ENCODE measurements at places on chromosomes 1 and 21.

DNA sequence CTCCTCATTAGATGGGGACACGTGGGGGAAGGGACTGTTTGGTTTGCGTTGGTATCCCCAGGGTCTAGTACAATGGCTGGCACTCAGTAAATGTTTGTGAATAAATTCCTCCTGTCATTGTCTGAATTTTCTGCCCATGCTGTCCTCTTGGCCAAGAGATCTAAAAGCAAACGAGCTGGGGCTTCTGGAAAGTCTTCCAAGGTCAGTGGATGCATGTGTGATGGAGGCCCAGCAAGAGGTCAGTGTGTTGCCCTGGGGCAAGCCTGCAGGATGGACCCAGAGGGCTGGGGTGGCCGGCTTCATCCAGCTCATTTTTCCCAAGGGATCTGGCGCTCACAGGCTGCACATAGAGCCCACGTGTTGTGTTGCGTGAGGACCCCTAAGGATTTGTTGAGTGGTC lies 30.0 kb upstream of the JUN start:
- DNase-seq = no peak

DNA sequence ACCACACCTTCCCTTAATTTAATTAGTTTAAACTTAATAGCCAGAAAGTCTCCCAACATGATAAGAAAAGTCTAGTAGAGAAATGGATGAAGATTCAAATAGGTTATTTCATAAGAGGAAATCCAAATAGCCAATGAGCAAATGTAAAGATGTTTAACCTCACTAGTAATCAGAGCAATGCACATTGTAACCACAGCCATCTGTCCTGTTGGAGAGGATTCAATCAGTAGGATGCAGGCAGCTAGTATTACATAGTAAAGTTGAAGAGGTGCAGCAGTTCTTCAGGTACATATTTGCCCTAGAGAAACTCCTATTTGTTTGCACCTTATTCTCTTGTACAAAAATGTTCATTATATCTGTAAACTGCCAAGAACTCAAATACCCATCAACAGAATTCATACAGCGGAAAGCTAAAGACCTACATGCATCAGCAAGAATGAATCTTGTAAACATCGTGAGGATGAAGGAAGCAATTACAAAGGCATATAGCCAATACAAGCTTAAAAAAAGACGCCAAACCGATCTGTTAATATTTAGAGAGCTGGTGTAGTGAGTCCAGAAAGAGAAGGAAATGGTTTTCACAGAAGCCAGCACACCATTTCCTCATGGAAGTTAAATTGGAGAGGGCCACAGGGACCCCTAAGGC lies 27.9 kb downstream of the DIP2A start:
- DNase-seq = no peak

DNA sequence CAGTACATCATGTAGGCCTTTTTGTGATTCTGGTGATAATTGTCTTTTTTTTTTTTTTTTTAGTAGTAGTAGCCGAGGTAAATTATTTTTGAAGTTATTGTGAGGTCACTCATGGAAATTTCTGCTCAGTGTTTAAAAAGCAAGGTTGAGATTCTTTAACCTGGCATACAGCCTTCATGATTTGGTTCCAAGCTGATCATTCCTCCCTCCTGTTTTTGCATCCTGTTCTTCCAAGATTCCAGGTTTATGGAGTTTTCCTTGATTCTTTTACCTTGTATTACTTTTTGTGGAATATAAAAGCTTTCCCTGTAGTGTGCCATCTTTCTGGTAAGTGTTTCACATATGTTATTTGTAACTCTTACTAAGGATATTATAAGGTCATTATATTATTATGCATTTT lies 9.1 kb downstream of the ZFYVE9 start:
- DNase-seq = no peak

GRCh38 chr1:118934706-118935105 lies 53.4 kb downstream of the TBX15 start:
- DNase-seq = no peak

DNA sequence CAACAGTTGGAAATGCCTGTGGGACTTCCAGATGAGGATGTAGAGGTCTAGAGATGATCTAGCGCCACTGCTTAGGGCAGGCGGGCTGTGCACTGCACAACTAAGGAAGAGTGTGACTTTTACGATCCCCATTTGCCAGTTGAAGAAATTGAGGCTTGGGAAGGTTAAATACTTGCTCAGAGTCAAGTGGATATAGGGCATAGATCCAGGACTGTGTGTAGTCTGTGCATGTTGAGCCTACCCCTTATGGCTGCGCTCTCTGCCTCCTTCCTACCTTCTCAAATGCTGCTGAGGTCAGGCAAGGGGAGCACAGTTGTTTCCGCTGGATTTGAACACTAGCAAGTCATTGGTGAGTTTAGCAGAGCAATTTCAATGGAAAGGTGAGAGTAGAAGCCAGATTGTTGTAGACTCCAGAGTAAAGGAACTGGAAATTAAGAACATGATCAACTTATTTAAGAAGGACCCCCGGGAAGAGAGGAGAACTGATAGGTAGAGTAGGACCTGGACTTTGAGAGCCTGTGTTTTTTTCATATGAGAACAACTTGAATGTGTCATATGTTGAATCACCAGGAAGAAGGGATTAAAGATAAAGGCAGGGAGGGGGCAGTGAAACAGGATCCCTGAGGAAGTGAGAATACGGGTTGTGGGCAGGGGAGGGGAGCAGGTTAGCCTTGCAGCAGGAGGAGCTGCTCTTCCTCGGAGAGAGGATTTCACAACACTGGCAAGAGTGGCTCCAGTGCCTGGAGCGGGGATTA lies 2.7 kb downstream of the CAPN2 start:
- DNase-seq = no peak

Measured in HS-27A (cell line).